ENCODE measurements at places on chromosomes 1 and 21.
A peak's percentile ranks its signal among the peaks of the same experiment; 100 is the strongest.

GRCh38 chr1:209023790-209024189, 559.7 kb upstream of the CAMK1G start:
- no peak for DNase-seq

GRCh38 chr21:36478941-36479340, 981 bp downstream of the CLDN14 start:
- no peak for DNase-seq

DNA sequence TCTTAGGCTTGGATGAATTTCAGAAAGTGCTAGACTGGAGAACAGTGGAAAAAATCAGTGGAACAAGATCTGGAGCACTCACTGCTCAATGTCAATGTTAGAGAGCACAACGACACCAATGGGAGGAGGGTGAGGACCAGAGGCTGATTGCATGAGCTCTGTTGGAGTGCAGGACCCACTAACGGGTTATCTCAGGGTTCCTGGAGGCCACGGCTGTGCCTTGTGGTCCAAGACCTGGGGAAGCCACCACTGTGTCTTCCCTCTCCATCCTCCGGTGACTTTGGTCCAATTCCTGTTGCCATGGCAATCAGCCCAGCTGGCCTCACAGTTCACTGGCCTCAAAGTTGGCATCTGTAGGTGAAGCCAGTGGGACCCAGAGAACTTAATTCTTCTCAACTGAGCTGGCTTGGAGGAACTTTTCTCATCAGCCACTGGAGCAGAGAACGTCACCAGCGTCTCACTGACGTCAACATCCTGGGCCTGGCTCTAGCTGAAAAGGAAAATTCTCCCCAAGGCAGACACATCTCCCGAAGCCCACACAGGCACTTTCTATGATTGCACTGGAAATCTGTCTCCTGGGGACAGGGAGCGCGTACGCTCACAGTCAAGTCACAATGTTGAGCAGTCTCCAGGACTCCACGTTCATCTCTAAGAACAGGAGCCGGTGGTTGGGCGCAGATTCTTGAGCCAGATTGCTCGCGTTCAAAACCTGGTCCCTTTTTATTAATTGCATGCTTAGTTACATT, 21.9 kb upstream of the GPR157 start:
- DNase-seq = no peak

GRCh38 chr1:233255145-233255544, 40.4 kb downstream of the PCNX2 start:
- DNase-seq = no peak

DNA sequence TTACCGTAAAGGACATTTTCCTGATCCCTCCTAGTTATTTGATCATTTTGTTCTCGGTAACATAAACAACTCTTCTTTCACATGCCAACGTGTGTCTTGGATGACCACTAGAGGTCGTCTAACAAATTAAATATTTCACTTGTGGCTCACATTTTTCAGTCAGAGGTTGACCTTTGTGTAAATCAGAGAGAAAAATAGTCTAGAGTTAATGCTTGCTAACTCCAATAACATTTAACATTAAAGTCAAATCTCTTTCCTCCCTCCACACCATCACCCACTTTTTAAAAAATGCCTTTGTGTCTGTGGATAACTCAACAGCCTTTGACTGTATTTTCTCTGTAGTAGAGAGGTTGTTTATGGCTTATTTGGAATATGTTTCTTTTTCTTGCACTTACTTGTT, 220.5 kb upstream of the B3GALT2 start:
- DNase-seq = no peak

DNA sequence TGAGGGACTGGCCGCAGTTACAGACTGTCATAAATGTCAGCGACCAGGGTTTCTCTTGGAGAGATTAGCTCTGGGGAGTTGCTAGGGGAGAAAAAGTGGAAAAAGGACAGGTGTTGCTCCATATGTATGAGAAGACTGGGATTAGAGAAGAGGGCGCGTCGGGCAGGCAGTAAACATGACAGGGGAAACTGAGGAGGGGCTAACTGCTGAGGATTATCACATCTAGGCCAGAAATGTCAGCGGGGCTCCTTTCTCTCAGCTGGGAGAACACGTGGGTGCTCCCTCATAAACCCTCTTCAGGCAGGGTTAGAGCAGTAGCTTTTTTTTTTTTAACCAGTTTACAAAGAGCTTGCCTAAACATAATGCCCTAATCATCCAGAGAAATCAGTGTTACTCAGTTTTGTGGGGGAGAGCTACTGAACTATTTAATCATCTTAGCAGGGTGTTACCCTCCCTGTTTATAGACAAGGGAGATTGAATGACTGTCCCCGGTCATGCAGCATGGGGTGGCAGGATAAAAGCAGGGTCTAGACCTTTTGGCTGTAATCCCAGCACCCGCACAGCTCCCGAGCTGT, 35.2 kb downstream of the ELAPOR1 start:
- DNase-seq = no peak

- DNase-seq = no peak
Observed at GRCh38 chr1:28822799-28823198, 10.8 kb downstream of the OPRD1 start.

- no peak for DNase-seq
Observed at GRCh38 chr1:88291611-88292354, 392.3 kb upstream of the PKN2 start.

DNA sequence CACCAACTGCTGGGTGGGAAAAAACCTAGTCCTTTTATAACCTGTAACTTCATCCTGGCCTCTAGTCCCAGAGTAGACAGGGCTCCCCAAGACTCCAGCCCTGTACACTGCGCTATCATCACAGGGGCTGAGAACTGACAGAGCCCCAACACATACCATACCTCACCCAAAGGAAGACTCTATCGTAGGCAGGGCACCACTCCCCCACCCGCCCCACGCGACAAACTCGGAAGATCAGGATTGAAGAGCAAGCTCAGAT, 15.8 kb downstream of the INPP5B start:
- DNase-seq = no peak

GRCh38 chr1:198848649-198849048, 209.8 kb downstream of the PTPRC start:
- no peak for DNase-seq

DNA sequence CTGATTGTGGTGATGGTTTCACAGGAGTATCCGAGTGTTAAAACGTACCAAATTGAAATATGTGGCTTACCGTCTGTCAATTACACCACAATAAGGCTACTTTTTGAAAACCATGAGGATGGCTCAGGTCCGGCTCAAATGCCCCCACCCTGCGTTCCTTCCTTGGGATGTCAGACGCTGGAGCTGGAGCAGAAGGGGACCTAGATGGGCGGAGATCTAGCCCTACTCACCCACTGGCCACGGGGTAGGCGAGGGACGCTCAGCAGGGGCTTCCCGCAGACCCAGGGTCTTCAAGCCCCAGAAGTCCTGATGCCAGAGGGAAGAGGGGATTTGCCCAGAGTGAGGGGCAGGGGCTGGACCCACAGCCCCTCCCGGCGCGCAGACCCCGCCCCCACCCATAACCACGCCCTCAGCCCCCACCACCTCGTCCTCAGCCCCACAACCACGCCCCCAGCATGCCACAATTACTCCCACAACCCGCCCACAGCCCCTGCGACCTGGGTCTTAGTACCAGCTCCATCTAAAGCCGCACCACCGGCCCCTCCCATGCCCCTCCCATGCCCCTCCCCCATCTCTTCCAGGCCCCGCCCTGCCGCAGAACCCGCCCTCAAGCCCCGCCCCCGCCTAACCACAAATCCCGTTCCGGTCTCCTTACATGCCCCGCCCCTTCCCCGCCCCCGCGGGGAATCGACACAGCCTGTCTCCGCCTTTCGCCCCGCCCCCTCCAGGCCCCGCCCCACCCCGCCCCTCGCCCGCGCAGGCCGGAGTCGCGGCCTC, at the start of gene LRRC3:
Gene LRRC3 (plus strand): TSS at position 764 of the 777 bp plus-strand sequence. CDS start 1,135 bp downstream, outside the sequence.
- DNase-seq = peak; percentile 67

DNA sequence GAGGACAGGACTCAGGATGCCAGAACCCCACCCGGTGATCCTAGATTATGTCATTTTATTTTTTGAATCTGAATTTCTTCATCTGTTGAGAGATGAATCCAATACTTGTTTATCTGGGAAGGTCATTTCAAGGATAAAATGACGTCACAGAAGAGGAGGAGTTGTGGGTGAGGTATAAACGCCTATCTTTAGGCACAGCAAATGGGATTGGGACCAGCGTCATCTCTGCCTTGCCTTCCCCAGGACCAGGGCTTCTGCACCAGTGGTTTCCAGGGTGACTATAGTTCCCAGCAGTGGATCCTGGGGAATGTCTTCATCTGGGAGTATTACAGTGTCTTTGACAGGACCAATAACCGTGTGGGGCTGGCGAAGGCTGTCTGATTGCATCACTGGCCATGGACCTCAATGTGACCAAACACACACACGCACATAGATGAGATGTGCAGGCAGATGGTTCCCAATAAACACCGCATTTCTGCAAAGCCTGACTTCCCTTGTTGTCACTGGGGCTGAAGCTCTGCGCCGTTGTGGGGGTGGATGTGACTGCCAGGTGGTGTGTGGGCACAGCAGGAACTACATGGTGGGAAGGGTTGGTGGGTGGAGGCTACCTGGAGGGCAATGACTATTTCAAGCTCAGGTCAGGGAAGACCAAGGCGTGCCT, 28.1 kb downstream of the KCNA10 start:
- no peak for DNase-seq

GRCh38 chr1:225533238-225533637, 105.4 kb upstream of the LBR start:
- DNase-seq = no peak

DNA sequence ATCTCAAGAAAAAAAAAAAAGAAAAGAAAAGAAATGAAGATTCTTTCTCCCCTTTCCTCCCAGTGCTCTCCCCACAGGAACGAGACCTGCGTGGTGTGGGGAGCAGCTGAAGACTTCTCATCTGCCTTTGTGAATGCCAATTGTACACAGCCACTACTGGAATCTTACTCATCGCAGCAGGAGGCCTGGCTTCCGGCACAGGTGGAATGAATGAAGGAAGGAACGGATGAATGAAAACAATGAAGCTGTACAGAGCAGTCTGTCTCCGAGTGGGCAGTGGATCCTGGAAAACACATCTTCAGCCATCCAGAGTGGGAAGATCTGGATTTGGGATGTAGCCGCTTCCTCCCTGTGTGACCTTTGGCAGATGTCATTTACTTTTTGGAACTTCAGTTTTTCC, 64.9 kb downstream of the RUNX3 start:
- no peak for DNase-seq

DNA sequence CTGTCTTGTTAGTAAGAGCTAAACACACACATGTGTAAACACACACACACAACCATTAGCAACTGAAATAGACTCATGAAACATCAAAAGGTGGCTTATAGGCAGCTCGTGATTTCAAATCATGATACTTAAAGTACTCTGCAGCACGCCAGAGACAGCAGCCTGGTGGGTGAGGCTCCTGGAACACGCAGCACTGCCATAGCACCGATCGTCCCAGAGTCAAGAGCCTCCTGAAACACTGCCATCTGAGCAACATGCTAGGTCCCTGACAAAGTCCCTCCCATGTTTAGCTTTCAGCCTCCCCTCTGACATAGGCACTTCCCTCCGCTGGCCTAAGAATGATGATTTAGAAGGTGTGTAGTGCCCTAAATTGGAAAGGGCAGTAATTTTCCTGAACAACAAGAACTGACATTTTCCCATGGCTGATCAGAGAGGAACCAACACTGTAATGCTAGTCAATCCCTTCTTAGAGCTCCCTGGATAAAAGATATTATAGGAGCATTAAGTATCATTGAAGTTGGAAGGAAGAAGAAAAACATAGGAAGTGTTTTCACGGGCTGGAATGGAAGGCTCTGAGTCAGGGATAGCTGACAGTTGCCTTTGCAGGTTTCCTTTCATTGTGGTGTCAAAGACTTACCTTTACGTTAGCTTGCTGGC, 14.1 kb upstream of the DPT start:
- DNase-seq = no peak

DNA sequence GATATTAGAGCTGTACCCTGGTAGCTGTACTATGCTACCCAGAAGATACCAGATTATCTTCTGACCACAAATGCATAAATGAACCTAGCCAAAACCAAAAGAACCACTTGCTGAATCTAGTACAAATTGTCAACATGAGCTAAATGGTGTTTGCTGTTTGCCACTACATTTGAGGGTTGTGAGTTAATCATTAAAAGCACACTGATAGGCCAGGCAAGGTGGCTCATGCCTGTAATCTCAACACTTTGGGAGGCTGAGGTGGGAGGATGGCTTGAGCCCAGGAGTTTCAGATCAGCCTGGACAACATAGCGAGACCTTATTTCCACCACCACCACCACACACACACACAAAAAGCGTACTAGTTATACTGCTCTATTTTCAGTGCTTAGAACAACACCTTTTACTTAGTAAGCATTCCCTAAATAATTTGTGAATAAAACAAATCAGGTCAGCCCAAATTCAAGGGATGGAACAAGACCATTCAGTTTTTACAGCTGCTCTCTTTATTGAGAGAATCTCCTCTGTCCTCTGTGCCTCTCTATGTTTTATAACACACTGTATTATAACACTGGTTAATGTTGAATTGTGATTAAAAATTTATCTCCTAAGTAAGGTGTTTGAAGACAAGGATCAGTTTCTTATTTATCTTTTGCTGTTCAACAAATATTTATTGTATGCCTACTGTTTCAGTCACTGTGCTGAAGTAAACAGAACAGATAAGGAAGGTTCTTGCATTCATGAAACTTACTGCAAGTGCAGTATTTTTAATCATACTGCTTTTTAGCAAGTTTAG, 44.0 kb downstream of the MAGI3 start:
- DNase-seq = no peak

- DNase-seq = no peak
Observed at GRCh38 chr1:234149217-234149616, 224.0 kb upstream of the COA6 start.

- no peak for DNase-seq
Observed at GRCh38 chr1:90325168-90325567, 330.3 kb downstream of the ZNF326 start.

GRCh38 chr1:17676387-17677060, 78.6 kb upstream of the ACTL8 start:
- DNase-seq = no peak

- no peak for DNase-seq
Observed at GRCh38 chr1:223276029-223276428, 87.9 kb downstream of the SUSD4 start.

DNA sequence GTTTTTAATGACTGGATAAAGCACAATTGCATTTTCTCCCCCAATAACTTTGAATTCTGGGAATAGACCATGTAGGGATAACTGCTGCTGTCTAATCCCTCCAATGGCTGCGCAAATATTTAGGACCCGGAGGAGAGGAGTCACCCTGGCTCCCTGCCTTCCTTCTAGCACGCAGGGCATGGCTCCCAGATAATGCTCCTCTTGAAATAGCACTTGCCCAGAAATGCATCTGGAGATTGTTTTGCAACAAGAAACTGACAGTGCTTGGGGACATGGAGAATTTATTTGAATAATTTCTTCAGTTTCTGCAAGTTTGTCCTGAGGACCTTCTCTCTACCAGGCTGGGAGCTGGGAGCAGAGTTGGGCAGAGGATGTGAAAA, 83.5 kb downstream of the MAN1C1 start:
- no peak for DNase-seq

All from stimulated activated CD8-positive, alpha-beta memory T cell treated with anti-CD3 and anti-CD28 coated beads, Interleukin-15, amount 100 ng/mL, for 48 hours (primary cell).